ENCODE measurements at places on chromosomes 13 and 19.

DNA sequence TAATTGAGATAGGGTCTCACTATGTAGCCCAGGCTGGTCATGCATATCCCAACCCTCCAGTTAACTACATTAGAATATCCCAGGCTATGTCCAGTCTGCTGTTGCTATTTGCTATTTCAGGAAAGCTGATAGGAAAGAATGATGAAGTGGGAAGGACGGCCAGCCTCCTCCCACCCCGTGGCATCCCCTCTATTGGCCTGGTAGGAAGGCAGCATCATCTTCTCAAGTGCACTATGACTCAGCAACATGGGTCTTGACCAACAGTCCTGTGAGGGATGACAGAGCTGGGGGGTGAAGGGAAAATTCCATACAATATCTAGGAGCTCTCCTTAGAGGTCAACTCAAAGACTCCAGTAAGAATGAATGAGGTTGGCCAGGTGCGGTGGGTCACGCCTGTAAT lies 48.0 kb upstream of the ABCC4 start:
- DNase-seq: no peak

DNA sequence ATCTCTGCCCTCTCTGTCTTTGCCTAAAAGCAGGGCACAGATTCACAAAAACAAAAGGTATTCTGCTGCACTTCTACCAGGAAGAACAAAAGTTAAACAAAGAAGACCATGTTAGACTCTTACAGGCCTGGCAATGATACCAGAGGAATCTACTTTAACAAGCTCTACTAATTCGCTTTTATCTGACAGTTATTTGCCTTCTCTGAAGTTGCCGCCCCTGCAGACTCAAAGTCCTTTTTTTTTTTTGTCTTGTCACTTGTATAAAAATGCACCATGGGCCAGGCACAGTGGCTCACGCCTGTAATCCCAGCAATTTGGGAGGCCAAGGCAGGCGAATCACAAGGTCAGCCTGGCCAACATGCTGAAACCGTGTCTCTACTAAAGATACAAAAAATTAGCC lies 176.5 kb upstream of the UBL3 start:
- DNase-seq: no peak

DNA sequence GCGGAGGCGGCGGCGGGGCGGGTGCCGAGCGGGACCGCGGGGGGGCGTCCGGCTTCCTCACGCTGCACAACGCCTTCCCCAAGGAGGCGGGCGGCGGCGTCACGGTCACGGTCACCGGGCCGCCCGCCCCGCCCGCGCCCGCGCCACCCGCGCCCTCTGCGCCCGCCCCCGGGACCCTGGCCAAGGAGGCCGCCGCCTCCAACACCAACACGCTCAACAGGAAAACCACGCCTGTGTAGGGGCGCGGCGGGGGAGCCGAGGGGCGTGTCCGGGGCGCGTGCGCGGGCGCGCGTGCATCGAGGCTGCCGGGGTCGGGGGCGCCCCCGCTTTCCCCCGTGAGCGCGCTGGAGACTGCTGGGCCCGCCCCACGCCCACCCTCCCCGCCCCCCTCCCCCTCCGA lies 8.8 kb upstream of the CACNG6 start:
- DNase-seq: no peak

DNA sequence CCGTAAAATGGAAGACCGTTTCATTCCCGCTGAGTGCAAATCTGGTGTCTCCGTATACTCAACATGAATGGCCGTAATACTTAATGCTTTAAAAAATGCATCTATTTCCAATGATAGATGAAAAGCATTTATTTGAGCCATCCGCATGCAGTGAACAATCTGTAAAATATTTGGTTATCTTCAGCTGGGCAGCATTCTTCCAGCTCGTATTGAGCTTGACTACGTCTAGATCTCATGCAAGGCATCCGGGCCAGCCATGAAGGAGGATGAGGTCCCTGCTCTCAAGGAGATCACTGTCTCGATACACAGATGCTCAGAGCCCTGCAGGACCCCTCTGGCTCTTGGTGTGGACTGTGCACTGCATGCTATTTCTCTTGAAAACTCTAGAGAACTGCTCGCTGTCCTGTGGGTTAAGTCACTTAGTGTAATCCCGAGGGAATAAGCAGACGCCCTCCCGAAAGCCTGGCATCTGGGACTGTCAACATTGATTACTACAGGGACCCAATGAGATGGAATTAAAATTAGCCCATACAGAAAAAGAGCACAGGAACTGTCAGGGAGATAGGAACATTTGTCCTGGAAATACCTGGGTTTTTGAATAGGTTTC lies 112.4 kb upstream of the RNF113B start:
- DNase-seq: no peak

- no peak for DNase-seq
Observed at GRCh38 chr19:5637971-5638370, 15.1 kb downstream of the SAFB start.
